Right renal cortex interstitium (tissue), 3 donors: ENCODE measurements at places on chromosomes 2 and 18.

DNA sequence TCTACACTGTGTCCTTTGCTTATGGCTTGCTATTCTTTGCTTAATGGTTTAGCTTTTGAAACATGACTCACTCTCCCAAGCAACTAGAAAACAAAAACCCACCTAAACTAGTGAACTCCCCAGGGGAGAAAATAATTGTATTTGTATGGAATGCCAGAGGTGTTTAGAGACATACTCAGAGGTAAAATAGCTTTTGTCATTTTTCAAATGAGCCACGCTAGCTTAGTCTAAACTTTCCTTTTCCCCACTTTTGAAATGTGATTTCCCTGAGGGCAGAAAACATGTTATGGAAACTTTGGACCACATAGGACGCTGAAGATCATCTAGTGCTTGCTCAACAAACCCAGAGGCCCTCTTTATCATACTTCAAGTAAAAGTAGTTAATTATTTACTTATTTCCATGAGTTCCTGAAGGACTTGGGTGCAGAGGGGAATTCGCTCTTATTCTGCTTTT is 16.5 kb upstream of the CYTIP start:
- DNase-seq, result no peak

DNA sequence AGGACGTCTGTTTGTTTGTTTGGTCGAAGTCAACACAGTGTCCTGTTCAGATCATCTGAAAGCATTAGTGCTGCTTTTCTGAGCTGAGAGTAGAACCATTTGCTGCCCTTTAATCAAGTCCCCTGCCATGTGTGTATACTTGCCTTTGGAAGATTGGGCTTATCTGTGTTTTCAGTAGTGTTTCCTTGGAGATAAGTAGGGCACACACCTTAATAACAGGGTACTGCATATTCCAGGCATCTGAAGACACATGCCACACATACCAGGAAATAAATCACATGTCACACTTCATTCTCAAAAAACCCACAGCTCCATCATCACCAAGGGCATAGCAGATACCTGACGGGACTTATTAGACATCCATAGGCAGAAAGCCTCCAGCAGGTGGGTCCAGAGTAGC is 157.4 kb downstream of the SOX11 start:
- no peak for DNase-seq

DNA sequence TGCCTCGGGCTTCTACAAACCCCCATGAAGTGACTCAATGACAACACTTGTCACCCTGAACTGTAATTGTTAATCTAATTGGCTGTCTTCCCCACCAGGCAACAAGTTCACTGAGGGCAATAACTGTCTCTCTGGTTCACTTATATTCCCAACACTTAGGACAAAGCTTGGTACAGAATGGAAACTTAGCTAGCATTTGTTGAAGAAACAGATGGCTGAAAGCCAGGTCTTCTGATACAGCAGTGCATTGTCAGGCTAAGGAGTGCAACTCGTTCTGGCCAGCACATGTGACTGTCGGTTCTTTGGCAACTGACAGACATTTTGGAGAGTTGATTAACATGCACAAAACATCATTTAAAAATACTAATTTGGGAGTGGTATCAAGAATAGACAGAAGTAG is 14.6 kb upstream of the DNAJC27 start:
- DNase-seq, result no peak

- DNase-seq, result no peak
Observed at GRCh38 chr2:67576991-67577390, 179.9 kb downstream of the ETAA1 start.

GRCh38 chr2:104658144-104658835 is 195.6 kb upstream of the POU3F3 start:
- DNase-seq, result no peak

GRCh38 chr2:150475479-150476250 is 11.8 kb downstream of the RND3 start:
- no peak for DNase-seq
